ENCODE measurements at places on chromosomes 5 and 9. TPM values are rescaled to one million over a fixed set of nuclear protein-coding genes. Genes with fewer than 3 reads are reported as not detected.

- no peak for DNase-seq
Measured at GRCh38 chr5:116058346-116058936, 26.2 kb downstream of the ARL14EPL start.

The ANKRD18B gene
- total RNA-seq, result not detected

- DNase-seq, result no peak
Measured at GRCh38 chr9:90189306-90189705, 453.3 kb downstream of the DIRAS2 start.

- DNase-seq, result no peak
Measured at GRCh38 chr5:158979290-158979689, 120.4 kb downstream of the EBF1 start.

- DNase-seq, result no peak
Measured at GRCh38 chr9:133735931-133736330, 2.2 kb downstream of the SARDH start.

The PCDHGA2 gene
- total RNA-seq, result 2.6 TPM

The ADGRD2 gene
- total RNA-seq, result not detected

The RALGDS gene
- 17.4 TPM for total RNA-seq

- DNase-seq, result no peak
Measured at GRCh38 chr9:35609820-35610163, 4.7 kb downstream of the TESK1 start.

The SLC35A4 gene
- total RNA-seq, result 13.8 TPM

DNA sequence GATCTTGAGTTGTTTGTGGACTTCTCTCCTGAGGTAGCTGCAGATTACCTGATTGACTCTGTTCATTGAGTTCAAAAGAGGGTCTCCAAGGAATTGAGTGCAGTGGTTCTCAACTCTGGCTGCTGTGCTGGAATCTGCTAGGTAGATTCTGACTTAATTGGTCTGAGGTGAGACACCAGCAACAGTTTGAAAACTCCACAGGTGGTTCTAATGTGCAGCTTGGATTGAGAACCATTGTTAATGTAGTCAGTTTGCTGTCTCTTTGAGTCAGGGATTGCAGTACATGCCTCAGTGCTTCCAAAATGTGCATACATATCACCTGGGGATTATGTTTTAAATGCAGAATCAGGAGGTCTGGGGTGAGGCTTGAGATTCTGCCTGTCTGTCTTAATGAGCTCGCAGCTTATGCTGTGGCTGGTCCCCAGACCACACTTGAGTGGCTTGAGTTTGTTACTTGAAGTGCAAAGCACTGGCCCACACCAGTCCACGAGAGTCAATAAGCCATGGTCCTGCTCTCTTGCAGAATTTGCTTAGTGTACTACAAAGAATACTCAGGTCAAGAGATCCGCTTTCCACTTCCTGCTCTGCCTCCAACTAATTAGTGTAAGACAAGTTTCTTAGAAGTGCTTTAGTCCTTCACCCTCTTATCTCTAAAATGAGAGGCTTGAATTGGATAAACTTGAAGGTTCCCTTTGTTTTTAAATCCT, 82.3 kb downstream of the ATG10 start:
- no peak for DNase-seq

The TRPM3 gene
- under 0.01 TPM for total RNA-seq

GRCh38 chr5:948472-949274, 56.0 kb downstream of the TRIP13 start:
- DNase-seq, result no peak

DNA sequence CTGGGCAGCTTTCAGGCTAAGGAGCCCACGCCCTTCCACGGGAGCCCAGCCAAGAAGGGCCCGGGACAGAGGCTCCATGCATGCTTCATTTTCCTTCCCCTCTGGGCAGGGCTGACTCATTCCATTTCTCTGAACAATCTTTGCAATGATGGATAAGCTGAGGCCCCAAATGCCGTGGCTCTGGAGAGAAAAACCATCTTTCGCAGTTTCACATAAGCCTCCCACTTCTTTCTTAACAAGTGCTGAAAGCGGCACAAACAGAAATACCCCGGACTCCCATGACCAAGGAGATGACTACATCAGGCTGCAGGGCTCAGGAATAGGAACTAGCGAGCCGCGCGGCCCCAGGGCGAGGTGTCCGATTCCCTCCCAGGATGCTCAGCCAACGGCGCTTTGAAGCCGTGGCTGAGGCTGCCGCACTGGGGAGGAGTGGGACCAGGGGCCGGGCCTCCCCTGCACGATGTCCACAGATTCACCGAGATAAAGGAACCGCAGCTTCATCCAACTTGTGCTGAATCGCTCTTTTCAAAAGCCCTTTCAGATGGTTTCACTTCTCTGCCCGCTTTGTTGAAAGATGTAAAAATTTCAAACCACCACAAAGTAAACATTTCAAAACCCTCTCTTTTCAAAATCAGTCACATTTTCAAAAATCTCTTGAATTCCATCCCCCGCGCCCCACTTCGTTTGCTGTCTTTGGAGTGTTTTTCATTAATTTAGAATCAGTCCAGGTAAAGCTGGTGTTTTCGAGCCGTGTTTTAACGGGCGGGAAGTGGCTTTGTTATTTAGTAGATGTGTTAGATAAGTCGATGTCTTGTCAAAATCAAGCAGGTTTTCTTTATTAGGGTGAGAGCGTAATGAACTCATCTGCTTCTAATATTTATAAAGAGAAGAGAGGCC, 96.5 kb upstream of the LMX1B start:
- DNase-seq, result peak; percentile 75

The FAM221B gene
- not detected for total RNA-seq

DNA sequence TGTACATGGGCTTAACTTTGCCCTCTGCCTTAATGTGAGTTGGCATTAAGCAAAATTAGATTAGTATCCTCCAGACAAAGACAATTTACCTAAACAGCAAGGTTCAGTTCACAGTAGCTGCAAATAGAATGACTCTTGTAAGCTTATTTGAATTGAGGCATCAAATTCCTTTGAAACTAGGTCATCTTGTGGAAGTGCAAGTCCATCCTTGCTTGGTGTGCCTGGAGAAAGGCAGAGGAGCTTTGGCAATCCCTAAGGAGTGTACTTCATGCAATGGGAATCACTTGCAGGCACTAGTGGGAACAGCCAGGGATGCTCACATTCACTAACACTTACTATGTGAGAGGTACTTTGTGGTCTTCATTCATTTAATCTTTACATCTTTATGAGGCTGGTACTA, 118.3 kb downstream of the DRD1 start:
- no peak for DNase-seq

- no peak for DNase-seq
Measured at GRCh38 chr5:180684623-180685161, 35.3 kb upstream of the FLT4 start.

GRCh38 chr5:72372923-72373322, 52.8 kb downstream of the PTCD2 start:
- no peak for DNase-seq

DNA sequence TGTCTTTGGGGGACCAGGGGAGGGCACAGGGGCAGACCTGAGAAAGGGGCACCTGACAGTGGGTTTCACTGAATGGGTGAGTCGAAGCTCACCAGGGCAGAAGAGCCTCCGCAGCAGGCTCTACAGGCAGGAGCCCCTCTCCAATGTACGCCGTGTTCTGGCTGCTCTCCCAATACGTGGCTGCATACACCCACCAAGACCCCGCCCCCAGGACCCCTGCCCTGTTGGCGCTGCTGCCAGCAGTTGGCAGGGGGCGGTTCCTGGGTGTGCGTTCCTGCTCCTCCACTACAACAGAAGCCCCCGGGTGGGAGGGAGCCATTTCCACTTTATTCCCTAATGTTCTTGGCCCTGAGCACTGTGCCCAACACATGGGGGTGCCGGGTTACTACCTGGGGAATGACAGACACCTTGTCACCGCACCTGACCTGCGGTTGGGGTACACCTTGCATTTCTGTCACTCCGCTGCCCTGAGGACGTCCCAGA, 30.3 kb downstream of the SARDH start:
- no peak for DNase-seq

The FGD3 gene
- under 0.01 TPM for total RNA-seq

GRCh38 chr5:102720969-102721368, 34.1 kb upstream of the PAM start:
- DNase-seq, result peak; percentile 39

The DRD1 gene
- total RNA-seq, result under 0.01 TPM

- peak; percentile 91 for DNase-seq
Measured at GRCh38 chr5:178940569-178941360, at the start of gene ZNF454. ZNF454 (plus strand) TSS chr5:178941198; CDS start chr5:178942792, 1,594 bp downstream.

DNA sequence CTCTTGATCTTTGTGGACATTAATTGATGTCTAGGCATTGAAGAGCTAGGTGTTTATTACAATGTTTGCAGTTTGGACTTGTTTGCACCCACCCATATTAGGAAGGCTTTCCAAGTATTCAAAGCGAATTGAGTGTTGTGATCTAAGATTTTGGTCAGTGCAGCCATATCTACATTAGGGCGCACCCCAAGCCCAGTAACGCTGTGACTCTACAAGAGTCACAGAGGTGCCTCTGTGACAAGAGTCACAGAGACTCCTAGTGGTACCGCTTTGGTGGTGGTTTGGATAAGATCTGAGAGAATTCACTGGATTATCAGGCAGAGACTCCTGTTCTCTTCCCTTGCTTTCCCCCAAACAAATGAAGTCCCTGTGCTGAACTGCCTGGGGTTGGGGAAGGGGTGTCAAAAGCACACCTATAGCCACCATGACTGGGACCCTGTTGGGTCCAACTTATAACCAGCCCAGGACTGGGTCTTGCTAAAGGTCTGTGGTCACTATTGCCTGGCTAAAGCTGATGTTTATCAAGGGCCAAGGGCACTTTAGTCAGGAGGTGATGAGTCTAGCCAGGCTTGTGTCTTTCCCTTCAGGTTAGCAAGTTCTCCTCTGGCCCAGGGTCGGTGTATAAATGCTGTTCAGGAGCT, 114.1 kb upstream of the RIOK2 start:
- DNase-seq, result peak; percentile 18

- DNase-seq, result peak; percentile 24
Measured at GRCh38 chr9:37311938-37312708, 110.4 kb upstream of the GRHPR start.

The TOR4A gene
- total RNA-seq, result 42.3 TPM

DNA sequence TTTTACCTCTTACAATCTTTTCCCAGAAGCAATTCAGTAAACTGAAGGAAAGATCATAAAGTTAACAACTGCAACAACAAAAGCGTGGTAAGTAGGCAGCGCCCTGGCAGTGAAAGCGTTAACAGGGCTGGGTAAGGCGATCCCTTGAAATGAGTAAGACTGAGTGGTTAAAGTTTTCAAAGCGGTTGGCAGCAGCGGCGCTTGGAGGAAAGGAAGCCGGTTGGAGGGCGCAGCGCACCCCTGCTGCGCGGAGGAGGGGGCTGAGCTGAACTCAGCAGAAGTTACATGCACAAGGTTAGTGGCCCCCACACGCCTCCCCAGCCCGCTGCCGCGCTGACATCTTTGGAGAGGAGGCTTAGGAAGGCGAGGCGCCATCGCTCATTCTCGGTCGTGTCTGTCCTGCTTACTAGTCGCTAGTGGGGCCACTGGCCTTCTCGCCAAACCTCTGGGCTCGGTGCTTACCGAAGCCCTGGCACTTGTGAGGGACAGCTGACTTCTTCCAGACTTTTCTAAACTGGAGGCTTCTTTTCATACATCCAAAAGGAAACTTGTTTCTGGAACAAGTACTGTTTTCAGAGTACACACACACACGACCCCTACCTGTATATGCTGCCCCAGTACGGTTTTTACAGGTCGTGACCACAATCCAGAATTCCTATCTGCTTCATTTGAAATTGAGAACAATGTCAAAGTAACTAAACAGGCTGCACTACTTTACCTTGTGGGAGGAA, at the start of gene SH3RF2:
SH3RF2 (plus strand) TSS at position 178 of the 731 bp plus-strand sequence. CDS start 1,351 bp downstream, outside the sequence.
- DNase-seq, result peak; percentile 59

- DNase-seq, result peak; percentile 11
Measured at GRCh38 chr5:93926831-93927620, 185.6 kb upstream of the POU5F2 start.

Data from fibroblast of villous mesenchyme (primary cell).